Stimulated activated CD4-positive, alpha-beta T cell treated with anti-CD3 and anti-CD28 coated beads, Interleukin-12 subunit alpha, Interleukin-12 subunit beta, amount 100 ng/mL, for 48 hours (primary cell): ENCODE measurements at places on chromosomes 5 and 9.

GRCh38 chr9:31700252-31701045 is 684.0 kb upstream of the ACO1 start:
- DNase-seq = no peak

- DNase-seq = no peak
Measured at GRCh38 chr9:109717342-109717741, 62.7 kb upstream of the PALM2AKAP2 start.

DNA sequence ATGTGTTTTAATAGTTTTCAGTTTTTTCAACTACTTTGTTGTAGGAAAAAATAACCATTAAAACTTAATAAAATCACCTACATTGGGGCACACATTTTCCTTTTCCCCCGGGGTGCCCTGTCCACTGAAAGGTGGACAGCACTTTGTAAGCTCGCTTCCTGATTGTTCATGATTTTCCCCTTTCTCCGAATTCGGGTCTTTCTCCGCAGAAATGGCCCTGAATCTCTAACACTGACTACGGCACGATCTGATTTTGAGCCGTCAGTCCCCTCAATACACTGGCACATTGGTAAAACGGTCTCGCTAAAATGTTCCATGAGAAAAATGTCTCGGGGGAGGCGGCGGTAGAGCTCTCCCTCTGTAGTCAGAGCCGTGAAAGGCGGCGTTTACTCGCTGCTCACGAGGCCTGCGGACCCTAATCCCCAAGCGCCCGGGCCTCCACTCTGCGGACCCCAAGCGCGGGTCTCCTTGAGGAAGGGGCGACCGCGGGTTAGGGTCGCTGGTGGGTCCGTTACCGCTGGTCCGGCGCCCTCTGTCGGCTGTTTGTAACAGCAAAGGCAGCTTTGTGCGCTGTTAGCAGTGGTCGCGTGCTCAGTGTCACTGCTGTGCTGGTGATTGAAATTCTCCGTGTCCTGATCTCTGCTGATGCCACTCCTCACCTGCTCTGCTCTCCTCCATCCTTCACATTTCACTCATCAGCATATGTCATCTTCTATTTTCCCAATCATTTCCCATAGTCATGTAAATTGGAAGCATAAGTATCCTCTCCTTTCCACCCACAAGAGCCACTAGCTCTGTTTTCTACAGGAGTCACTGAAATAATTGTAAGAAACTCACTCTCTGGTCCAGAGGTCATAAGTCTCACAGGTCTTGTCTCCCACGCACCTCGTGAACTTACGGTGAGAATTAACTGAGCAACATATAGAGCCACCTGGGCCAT is 10.8 kb upstream of the IFNA2 start:
- peak; percentile 43 for DNase-seq

GRCh38 chr5:156824800-156825199 is 25.3 kb upstream of the PPP1R2B start:
- DNase-seq = no peak

- DNase-seq = no peak
Measured at GRCh38 chr5:82287625-82288024, 9.5 kb upstream of the RPS23 start.

DNA sequence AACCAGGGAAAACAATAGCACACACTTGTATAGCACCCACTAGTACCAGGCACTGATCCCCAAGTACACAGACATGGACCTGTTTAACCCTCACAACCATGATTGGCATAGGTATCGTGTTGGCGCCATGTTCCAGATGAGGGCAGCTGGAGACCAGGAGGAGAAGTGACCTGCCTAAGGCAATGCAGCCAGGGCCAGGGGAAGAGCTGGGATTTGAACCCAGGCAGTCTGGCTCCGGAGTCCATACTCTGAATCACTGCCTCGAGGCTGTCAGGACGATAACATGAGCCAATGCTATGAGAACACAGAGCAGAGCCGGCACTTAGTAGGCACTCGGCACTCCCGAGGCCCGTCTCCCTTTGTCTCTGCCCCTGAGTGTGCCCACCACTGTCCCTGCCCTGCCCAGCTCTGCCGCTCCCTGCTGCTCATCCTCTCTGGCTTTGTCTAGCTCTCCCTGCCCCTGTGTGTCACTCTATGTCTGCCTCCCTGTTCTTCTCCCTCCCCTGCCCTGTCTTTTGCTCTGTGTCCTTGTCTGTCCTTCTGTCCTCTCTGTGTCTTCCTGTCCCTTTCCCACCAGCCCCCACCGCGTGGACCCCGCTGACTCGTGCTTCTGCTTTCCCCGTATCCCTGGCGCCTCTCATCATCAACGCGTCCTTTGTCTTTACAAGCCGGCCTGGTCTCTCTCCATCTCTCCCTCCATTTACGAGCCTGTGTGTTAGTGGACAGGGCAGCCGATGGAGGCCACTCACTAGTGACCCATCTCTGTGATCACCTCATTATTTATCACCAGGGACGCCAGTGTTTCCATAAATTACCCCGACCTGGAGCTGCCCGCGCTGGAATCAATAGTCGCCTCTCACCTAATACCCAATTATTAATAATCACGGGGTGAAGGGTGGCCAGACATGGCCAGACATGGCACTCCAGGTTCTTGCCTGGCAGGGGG is 99.4 kb upstream of the MVB12B start:
- no peak for DNase-seq

GRCh38 chr9:87792831-87793288 is 66.9 kb downstream of the CTSL start:
- DNase-seq = peak; percentile 50

- DNase-seq = no peak
Measured at GRCh38 chr5:126878085-126878484, 101.1 kb downstream of the LMNB1 start.

GRCh38 chr5:178180141-178180863 is 6.9 kb downstream of the GMCL2 start:
- DNase-seq = no peak

- no peak for DNase-seq
Measured at GRCh38 chr9:98610211-98610610, 98.5 kb downstream of the GABBR2 start.

DNA sequence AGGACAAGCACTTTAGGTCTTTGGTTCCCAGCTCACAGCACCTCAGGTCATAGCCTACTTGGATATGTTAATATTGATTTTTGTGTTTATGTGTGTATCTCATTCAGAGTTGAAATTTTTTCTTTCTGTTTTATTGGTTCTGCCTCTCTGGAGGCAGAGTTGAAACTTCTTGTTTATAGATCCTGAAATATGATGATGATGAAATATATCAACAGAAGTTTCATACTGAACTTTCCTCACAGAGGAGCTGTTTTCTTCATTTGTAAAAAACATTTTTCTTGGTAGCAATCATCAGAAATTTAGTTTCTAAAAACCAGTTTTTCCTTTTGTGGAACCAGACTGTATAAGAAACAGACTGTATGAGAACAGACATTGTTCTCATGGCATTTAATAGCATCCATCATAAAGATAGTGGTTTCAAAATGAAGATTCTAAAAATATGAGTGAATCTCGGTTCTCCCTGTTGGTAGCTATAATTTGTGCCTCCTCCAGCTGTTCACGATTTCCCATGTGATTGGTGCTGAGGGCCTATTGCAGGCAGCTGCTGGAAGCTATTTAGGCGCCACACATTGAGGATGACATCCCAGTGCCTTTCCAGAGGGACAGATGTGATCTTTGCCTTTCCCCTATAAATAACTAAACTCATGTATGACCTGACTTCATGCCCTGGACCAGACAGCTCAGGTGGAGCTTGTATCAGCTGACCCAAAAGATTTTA is 39.5 kb upstream of the CFAP157 start:
- no peak for DNase-seq

DNA sequence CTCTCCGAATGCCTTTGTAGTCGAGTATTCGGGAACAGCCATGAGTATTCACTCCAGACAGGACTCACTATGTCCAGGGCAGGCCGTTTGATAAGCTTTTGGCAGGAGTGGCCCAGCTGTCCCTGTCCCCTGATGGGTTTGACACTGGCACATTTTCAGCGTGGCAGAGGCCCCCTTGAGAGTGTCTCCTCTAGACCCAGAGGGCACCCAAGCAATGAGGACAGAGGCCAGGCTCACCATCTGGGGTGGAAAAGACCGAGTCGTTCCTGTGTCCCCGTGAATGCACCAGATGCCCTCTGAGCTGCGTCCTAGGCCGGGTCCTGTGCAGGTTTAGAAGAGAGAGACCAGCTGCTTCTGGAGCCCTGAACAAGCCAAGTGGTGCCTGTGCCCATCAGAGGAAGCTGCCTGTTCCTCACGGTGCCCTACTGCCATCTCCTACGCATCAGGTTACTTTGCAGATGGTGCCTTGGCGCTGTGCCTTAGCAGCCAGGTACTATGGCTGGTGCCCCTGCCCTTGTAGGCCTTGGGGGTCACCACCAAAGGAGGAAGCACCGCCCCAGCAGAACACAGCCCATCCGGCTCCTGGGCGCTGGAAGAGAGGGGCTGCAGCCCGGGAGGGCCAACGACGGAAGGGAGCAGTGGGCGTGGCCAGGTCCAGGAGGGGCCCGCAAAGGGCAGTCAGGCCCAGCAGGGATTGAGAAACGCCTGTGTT is 42.4 kb downstream of the LRSAM1 start:
- DNase-seq = no peak

- DNase-seq = no peak
Measured at GRCh38 chr9:95613670-95614069, 96.9 kb upstream of the PTCH1 start.

- no peak for DNase-seq
Measured at GRCh38 chr9:78015241-78015640, 16.4 kb downstream of the GNAQ start.

GRCh38 chr9:74770508-74771261 is 117.0 kb downstream of the TRPM6 start:
- DNase-seq = peak; percentile 42

DNA sequence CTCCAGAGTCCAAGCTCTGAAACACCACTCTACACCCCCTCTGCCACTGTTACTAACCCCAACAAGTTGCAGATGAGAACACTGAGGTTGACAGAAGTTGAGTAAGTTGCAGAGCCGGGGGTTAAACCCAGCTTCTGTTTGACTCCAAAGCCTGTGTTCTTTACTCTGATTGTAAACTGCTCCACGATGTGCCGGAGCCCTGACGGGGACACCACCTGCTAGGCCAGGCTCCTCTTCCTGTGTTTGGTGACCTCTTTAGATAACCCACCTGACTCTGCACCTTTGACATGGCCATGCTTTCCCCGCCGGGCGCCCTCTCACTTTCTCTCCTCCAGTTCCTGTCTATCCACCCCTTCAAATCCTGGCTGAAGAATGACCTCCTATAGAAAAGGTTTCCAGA is 96.7 kb downstream of the PAX5 start:
- no peak for DNase-seq

DNA sequence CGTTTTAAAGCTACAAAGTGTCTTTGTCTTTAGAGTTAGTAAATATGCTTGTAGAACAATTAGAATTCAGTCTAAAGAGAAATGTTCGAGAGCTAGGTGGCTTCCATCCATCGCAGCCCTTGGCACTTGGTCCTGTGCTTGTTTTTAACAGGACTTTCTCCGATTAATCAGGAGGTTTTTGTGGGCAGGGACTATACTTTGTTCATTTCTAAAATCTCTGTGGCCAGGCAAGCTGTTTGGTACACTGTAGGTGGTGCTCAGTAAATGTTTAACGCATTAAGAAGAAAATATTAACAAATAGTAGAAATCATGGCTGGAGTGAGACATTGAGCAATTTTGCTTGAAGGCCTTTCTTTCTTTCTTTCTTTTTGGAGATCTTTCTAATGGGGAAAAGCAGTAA is 20.8 kb downstream of the AGXT2 start:
- no peak for DNase-seq

DNA sequence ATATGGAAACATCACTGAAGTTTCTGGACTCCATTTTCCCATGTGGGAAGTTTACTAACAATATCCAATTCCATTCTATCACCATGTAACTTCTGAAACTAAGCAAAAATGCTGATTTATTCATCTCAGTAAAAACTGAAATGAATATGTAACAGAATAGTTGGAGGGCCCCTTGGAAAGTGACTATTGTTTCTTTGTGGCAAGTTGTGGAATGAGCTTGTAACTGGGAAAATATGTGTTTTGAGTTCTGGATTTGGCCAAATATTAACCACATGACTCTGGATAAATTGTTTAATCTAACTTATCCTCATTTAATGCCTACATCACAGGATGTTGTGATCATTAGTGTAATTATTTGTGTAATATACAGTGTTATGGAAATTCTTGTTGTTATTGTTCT is 619.3 kb downstream of the TLE4 start:
- no peak for DNase-seq

DNA sequence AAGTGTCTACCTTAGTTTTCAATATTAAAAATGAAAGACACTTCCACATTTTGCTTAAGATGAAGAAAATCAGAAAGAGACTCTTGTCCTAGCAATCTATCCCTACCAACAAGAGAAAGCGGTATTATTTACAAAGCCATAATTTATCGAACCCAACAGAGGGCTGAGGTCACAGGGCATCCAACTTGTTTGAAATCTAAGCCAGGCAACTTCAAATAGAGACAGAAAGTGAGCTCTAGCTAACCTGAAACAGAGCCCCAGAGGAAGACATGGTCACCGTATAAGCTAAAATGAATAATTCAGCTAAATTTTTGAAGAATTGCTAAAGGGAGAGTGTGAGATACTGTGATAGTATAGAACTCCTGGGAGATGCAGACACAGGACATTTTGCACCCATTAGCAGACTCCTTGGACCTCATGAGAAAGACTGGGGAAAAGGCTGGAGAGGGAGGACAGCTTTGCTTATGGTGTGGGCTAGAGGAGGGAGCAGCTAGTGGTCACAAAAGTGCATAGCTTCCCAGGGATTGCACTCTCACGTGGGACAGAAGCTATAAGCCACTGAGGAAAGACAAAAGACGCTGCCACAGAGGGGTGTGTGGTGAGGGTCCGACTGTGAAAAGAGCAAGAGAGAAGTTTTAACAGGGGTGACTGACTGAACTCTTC is 624.2 kb upstream of the GRIN3A start:
- no peak for DNase-seq

GRCh38 chr9:77714077-77714549 is 66.0 kb upstream of the GNA14 start:
- no peak for DNase-seq

- no peak for DNase-seq
Measured at GRCh38 chr9:94031380-94031779, 52.9 kb upstream of the PTPDC1 start.

- DNase-seq = no peak
Measured at GRCh38 chr5:113092683-113093082, 116.1 kb downstream of the DCP2 start.

- no peak for DNase-seq
Measured at GRCh38 chr9:35649431-35650340, 1.0 kb downstream of the SIT1 start.

DNA sequence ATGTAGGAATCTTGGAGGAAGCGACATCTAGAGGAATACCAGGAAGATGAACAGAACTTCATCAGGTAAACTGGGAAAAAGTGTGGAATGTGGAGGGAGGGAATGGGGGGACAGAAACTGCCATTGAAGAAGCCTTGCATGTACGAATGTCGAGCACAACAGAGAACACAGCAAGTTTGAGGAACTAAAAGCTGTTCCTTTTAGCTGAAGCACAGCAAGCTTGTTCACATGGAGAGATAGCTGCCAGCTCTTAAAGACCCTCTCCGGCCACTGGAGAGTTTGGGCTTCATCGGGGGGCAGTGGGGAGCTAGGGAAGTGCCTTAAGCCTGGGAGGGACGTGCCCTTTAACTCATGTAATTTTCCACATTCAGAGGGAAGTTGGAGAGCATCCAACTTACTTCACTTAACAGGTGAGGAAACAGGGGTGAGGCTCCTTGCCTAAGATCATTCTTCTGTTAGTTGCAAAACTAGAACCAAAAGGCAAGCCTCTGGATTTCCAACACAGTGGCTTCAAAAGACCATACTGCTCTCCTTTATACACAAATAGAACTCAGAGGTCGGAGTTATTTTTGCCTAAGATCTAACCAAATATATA is 2.3 kb upstream of the CYFIP2 start:
- no peak for DNase-seq

GRCh38 chr9:134413890-134414623 is 87.8 kb downstream of the RXRA start:
- no peak for DNase-seq

GRCh38 chr9:81382281-81382680 is 307.1 kb downstream of the TLE1 start:
- no peak for DNase-seq
